Urinary bladder (tissue), 4 donors: ENCODE measurements at places on chromosomes 2 and 18. TPM values are rescaled to one million over a fixed set of nuclear protein-coding genes. Genes with fewer than 3 reads are reported as not detected.

GRCh38 chr2:37767959-37768925, 96.8 kb upstream of the CDC42EP3 start:
- DNase-seq, result no peak

DNA sequence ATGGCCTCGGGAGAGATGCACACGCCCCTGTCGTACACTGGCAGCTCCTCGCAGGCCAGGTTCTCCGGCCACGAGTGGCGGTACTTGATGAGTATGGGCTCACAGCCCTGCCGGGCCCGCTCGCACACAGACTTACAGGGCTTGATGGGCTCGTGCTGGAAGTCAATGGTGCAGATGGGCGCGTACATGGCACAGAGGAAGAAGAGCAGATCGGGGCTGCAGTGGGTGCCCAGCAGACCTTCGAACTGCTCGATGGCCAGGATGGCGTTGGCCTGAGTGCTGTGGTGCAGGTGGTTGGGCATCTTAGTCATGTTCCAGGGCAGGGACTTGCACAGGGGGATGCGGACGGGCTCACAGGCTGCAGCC, 359 bp downstream of the FRZB start:
- no peak for DNase-seq

DNA sequence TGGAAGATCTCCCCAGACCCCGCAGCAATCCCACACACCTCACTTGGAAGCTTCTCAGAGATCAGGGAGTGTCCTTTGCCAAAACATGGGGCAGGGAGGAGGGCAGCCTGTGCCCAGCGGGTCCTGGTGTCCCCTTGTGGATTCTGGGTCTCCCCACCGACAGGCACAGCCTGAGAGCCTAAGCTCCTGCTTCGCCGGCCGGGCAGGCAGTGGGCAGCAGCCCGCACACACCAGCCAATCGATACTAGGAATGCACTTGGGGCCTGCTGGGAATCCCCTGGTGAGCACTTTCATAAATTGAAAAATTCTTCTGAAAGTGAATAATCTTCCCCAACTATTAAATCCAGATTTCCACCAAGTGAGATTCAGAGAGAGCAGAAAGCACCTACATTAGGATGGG, 246.0 kb downstream of the ATAD2B start:
- no peak for DNase-seq

DNA sequence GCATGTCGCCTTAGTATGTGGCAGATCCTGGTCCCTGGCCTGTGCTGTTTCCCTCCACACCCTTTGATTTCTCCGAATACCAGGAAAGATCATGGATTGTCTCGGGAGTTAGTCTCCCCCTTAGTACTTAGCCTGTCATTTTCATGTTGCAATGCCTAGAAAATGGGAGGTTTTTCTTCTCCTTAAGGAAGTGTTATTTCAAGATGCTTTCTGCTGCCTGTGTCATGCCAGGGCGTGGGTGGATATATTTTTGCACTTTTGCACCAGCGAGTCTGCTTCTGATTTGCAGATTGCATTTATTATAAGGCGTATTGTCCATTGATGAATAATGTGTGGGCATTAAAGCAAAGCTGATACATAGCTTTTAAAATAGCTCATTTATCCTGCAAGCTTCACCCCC, 223.5 kb downstream of the NEDD4L start:
- no peak for DNase-seq

The HRH4 gene
- total RNA-seq, result 0.26 TPM
